Iris pigment epithelial cell (primary cell): ENCODE measurements at places on chromosomes 3 and 15.
A peak's percentile ranks its signal among the peaks of the same experiment; 100 is the strongest.

- DNase-seq = peak; percentile 30
Measured at GRCh38 chr15:70200511-70201424, 103.1 kb upstream of the TLE3 start.

DNA sequence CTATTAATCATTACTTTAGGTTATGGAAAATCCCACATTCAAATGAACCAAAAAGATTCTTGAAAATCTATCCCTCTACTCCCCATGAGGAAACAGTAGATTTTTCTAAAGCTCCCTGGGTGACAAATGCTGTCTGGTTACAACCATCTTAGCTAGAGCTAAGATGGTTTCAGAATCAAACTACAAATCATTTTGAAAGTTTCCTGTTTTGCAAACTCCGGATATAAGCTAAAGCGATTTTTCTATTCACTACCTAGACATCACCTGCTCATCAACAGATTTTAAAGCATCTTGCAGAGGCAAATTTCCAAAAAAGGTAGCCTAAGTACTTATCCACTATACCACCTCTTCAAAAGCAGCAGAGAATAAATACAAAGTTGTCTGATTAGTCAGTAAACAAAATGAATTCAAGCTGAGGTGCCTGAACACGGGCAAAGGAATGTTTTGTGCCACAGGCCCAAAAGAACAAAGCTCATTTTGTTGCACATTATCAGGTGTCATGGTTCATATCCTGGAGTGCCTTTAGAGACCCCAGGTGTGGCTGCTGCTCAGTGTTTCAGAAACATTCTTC lies 204.9 kb downstream of the TNIK start:
- DNase-seq = no peak

GRCh38 chr3:172074586-172074985 lies 35.2 kb downstream of the FNDC3B start:
- DNase-seq = no peak

DNA sequence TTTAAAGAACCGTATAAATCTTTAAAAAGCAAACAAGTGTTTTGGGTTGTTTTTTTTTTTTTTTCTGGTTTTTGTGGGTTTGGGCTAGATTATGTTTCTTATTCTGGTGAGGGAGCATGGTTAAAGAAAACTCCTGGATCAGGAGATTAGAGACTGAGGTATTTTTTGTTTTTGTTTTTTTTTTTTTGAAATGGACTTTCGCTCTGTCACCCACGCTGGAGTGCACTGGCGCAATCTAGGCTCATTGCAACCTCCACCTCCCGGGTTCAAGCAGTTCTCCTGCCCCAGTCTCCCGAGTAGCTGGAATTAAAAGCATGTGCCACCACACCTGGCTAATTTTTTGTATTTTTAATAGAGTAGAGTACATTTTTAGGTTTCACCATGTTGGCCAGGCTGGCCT lies 95.2 kb downstream of the SLMAP start:
- DNase-seq = no peak

GRCh38 chr15:32994810-32995424 lies 199.6 kb downstream of the FMN1 start:
- peak; percentile 62 for DNase-seq

GRCh38 chr3:122893282-122893681 lies 98.4 kb downstream of the SLC49A4 start:
- DNase-seq = no peak

DNA sequence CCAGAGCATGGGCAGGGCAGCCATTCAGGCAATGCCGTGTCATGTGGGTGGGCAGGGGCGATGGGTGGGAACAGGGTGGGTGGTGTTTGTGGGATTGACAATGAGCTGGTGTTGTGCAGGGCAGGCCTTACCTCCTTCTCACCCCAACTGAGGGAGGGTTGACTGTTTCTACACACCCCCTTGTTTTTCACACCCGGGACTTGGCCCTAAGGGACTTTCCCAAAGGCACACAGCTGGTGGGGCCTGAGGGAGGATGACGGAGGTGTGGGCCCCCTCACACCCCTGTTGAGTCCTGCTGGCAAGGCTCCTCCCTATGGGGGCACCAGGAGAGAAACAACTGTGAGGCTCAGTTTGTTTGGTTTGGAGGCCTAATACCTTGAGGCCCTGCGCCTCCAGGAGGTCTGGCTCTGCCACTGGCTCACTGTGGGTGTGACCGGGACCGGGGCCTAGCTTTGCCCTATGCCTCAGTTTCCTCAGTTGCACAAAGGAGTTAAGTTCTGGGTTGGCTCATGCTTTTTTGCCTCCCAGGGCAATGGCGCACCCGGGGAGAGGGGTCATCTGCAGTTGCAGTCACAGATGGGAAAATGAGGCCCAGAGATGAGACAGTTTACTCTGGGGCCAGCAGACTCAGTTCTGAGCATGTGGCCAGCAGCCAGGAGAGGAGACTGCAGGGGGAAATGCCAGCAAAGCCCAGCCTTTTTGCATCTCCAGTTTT lies 5.1 kb upstream of the DNAH1 start:
- peak; percentile 63 for DNase-seq

DNA sequence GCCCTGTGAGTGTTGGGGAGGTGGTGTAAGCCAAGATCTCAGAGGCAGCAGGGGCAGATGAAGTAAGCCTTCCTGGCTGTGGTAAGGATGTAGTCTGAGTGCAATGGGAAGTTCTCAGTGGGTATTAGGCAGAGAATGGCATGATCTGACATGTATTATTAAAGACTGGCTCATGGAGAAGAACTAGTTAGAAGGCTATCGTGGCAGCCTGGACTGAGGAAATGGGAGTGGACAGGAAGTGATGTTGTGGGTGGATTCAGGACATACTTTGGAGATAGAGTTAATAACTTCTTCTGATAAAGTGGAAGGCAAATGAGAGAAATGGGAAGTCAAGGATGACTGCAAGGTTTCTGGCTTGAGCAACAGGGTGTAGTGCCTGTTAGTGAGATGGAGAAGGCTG lies 250.9 kb upstream of the CFAP20DC start:
- peak; percentile 34 for DNase-seq

DNA sequence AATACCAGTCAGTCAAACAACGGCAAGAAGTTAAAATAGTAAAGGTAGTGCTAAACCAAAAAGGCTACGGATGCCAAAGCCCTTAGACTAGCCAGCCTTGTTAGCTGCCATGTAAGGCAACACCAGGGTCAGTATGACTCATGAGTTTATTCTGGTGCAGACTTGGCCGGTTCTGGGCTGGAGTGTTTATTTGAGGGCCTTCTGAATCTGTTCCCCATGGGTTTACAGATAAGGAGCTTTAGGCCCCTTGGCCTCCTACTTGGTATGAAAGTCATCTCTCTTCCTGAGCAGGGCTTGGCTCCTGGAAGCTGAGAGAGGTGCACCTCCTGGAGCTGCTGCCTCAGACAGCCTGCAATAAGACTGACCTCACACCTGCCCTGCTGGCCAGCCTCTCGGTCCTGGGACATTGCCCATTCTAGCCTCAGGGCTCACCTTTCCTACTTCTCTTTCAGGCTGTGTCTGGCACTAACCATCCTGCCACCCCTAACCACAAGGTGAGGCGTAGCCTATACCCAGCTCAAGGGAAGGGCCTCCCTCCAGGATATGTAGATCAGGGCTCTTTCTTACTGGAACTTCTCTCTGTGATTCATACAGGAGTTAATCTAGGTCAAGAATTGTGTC lies 10.4 kb upstream of the RTP1 start:
- DNase-seq = peak; percentile 96

- no peak for DNase-seq
Measured at GRCh38 chr3:143814443-143814889, 33.8 kb downstream of the SLC9A9 start.

DNA sequence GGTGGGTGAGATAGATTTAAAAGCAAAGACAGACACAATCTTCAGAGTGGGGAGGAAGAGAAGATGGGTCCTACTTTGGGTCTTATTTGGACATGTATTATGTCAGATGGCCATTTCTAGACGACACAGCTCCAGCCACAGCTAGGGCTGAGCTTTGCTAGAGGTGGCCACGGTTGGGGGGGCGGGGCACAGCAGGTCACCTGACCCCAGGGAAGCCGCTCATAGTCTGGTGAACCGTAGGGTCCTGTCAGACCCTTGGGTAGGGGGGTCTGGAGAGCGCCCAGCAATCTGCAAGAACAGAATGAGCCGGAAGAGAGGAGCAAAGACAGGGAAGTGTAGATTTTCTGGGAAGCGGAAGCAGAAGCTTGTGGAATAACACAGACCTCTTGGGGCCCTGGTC lies 6.6 kb downstream of the EPB42 start:
- DNase-seq = no peak

GRCh38 chr15:29058903-29059539 lies 173.2 kb downstream of the APBA2 start:
- DNase-seq = no peak

- no peak for DNase-seq
Measured at GRCh38 chr3:48795997-48796732, 51.5 kb downstream of the PRKAR2A start.

DNA sequence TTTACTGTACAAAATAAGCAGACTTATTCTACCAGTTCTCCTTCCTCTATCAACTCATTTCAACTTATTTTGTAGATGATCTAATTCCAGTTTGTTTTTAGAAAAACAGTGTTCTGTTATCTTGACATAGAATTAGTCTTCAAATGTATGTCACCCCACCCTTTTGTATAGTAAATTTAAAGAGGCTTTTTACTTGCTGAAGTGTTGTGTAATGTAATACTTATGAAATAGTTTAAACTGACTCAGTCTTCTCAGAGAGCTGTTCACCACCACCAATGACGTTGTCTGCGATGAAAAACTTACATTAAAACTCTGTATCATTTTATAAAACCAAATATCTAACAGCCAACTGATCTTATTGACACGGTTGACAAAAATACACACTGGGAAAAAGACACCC lies 82.9 kb downstream of the RAP2B start:
- DNase-seq = peak; percentile 60

- DNase-seq = no peak
Measured at GRCh38 chr3:183515968-183516851, 39.3 kb downstream of the KLHL6 start.

DNA sequence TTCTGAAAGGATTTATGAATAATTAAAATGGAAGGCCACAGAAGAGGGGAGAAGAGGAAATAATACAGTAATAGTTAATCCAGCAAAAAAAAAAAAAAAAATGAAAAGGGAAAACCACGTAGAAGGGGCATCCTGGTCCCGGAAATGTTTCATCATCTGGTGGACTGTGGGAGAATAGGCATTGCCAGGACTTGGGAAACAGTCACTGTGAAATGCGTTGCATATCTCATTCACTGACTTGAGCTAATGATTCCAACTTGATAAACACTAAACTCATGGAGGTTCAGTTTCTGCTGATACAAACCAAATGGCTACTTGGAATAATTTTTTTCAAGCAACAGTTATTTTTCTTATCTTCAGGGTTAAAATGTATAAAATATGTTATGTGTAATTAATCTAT lies 3.2 kb downstream of the XCR1 start:
- DNase-seq = no peak

GRCh38 chr15:49751751-49752150 lies 130.9 kb downstream of the DTWD1 start:
- no peak for DNase-seq

DNA sequence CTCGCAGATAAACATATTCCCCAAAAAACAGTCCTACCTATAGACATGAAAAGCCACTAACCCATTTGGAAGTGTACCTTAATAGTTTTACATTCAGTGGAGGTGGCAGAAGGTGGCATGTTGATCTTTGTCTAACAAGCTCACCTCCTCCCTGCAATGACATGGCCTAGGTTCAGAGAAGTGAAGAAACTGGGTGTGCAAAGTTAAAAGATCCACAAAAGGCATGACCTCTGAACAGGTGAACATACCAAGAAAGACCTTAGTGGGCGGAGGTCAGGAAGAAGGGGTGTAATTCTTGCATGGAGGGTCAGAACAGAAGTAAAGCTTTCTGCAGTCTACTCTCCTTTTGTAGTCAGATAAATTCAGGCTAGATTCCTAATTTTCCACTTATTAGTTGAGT lies 822 bp downstream of the MRPL3 start:
- DNase-seq = no peak

- DNase-seq = no peak
Measured at GRCh38 chr3:78613421-78613879, 1154.3 kb downstream of the ROBO1 start.

- peak; percentile 77 for DNase-seq
Measured at GRCh38 chr15:88454867-88455810, 12.0 kb downstream of the MRPL46 start.
